ENCODE measurements at places on chromosomes 13 and 19.

DNA sequence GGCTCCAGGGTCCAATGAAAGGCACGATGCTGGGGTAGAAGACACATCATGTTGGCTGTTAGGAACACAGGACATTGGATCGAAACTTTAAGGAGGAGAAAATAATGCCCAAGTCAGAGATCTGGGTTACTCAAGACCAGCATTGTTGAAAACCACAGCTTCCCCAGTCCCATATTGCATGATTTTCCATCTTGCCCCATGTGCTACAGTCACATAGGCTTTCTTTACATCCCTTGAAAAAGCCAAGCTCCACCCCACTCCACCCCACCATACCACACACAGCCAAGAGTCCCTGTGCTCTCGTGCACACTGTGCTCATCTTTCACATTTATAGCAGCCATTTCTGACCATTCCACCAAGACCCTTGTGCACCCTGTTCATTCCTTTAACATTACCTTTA, 636.2 kb downstream of the DIAPH3 start:
- DNase-seq, result no peak

- no peak for DNase-seq
Measured at GRCh38 chr19:30070968-30071632, 129.1 kb downstream of the URI1 start.

DNA sequence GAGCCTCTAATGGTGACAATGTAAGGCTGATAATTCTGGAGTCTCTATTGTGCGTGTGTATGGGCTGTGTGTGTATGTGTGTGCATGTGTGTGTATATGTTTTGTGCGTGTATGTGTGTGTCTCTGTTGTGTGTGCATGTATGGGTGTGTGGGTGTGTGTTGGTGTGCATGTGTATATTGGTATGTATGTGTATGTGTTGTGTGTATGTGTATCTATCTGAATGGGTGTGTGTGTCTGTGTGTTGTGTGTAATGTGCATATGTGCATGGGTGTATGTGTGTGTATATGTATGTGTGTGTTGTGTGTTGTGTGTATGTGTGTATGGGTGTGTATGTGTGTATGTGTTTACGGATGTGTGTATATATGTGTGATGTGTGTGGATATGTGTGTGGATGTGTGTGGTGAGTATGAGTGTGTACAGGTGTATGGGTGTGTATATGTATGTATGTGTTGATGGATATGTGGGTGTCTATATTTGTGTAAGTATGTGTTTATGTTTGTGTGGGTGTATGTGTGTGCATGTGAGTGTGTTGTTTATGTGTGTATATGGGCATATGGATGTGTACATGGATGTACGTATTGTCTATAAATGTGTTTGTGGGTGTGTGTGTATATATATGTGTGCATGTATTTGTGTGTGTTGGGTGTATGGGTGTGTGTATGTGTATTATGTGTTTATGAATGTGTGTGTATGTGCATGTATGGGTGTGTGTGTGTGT, 366.7 kb downstream of the UQCRFS1 start:
- no peak for DNase-seq

DNA sequence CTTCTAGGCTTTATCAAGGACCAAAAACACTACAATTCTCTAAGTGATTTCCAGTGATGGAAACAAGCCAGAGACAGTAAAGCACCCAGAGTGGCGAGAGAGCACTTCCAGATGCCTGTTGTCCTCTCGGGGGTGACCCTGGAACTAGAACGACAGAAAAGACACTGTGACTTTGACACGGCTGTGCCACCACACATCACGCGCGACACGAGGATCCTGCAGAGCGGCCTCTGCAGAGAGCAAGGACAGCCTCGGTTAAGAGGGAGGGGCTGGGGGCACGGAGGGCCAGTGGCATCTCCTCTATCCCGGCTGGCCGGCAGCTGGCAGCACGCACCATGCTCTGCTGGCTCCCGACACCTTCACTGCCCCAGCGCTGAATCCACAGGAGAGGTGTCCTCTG, 42.3 kb downstream of the SUGP2 start:
- no peak for DNase-seq

DNA sequence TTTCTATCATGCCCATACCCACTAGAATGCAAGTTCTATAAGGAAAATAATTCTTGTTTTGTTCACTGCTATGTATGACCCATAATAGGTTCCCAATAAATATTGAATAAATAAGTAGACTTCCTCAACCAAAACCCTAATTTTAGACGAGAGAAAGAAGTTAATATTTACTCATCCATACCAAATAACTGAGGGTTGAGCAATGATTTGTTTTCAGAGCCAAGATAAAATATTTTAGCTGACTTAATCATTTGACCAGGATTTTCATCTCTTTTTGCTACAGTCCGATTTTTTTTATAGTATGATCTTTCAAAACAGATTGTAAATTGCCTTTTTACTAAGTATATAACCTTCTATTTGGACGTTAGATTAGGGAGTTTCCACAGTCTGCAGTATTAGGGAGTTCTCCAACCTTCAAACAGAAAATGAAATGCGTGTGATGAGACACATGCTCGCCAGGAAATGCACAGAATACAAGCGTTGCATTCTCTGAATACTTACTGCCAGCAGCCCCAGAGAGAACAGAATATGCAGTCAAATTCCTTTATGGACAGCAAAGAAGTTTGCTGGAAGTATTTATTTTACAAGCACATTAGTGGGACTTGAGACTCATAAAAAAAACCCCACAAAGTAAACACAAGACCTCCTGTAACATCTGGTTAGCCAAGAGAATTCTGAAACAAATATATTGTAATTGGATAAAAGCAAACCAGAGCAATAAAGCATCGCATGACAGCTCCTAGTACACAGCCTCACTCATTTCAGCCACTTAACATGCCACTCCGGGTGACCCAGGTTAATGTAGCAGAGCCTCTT, 230.0 kb downstream of the MYO16 start:
- no peak for DNase-seq

GRCh38 chr19:1074544-1075283, 7.7 kb downstream of the ARHGAP45 start:
- DNase-seq, result peak; percentile 95

GRCh38 chr13:41658057-41658661, 200.8 kb downstream of the RGCC start:
- DNase-seq, result no peak

- no peak for DNase-seq
Measured at GRCh38 chr13:30134578-30134977, 172.8 kb downstream of the KATNAL1 start.
